Epithelial cell of umbilical artery (primary cell): ENCODE measurements at places on chromosomes 11 and 22. TPM values are rescaled to one million over a fixed set of nuclear protein-coding genes. Genes with fewer than 3 reads are reported as not detected.

Gene SYCE3
- not detected in 2 replicates for total RNA-seq

Gene SYT7
- total RNA-seq = under 0.01 and 0.30 TPM in 2 replicates

Gene NLRP14
- total RNA-seq = under 0.01 and 0.15 TPM in 2 replicates

Gene HTR3A
- total RNA-seq = not detected in 2 replicates

Gene HEPHL1
- total RNA-seq = not detected in 2 replicates

Gene RAG2
- total RNA-seq = not detected in 2 replicates

Gene OR52I2
- not detected in 2 replicates for total RNA-seq
